ENCODE measurements at places on chromosomes 12 and 14. TPM values are rescaled to one million over a fixed set of nuclear protein-coding genes. Genes with fewer than 3 reads are reported as not detected.

DNA sequence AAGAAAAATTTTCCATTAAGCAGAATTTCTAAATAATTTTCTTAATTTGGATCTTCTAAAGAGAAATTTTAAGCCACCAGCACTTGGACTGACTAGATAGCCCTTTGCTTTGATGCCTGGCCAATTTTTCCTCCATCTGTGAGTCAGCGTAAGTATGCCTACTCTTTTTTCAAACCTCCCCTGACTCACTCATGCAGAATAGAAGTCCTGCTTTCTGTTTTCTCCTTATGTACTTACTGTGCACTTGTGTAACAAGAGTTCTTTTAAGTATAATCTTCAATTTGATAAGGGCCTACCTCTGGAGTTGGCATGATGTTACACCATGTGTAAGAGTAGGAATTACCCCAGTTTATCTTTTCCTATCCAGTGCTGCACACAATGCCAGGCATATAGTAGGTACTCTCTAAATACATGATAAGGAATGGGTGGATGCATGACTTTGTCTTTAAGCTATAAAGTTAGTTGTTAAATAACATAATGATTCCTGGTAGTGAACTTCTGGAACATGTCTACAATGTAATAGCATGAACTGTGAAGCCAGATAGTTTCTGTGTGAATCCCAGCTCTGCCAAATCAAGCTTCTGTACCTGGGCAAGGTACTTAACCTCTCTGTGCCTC, 329.6 kb downstream of the TMTC2 start:
- DNase-seq, result no peak

GRCh38 chr12:97994746-97995484, 520.5 kb upstream of the TMPO start:
- no peak for DNase-seq

Gene POTEG
- total RNA-seq, result not detected

GRCh38 chr14:95511687-95512086, 4.8 kb downstream of the SYNE3 start:
- DNase-seq, result no peak

- peak; percentile 30 for DNase-seq
Measured at GRCh38 chr12:58860788-58861240, 59.5 kb downstream of the LRIG3 start.

All from right cardiac atrium (tissue), 5 donors.